ENCODE measurements at places on chromosomes 7 and 10.

DNA sequence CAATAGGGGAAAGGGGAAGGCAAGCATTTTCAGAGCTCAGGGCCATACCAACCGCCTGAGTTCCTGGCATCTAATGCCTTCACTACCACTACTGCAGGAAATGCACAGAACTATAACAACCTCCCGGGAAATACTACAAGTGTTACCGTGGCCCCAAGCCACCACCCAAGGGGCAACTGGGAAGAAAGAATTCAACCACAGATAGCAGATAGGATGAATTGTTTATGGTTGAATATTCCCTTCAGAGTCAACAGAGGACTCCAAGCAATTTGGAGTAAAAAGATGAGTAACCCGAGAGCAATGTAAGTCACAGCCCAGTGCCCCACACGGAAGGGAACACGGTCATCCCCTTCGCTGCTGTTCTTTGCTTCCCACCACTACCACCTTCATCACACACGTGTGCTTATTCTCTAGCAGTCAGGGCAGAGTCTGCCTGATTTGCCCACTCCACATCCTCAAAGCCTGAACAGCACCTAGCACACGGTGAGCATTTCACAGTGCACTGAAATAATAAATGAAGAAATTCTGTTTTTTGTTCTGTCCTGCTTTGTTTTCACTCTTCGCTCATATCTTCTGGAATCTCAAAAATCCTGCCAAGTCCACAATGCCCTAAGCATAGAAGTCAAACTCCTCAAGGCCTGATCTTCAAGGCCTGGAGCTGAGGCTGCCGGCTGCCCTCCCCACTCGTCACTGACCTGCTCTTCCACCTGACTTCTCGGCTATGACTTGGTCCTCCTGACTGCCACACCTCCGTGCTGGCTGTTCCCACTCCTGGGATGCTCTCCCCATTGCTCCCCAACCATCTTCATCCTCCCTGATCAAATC, 221.1 kb downstream of the KCNMA1 start:
- no peak for DNase-seq

- DNase-seq: peak; percentile 7
Observed at GRCh38 chr10:92244796-92245195, 46.1 kb downstream of the CPEB3 start.

GRCh38 chr10:113846036-113846435, 7.8 kb downstream of the DCLRE1A start:
- DNase-seq: no peak

DNA sequence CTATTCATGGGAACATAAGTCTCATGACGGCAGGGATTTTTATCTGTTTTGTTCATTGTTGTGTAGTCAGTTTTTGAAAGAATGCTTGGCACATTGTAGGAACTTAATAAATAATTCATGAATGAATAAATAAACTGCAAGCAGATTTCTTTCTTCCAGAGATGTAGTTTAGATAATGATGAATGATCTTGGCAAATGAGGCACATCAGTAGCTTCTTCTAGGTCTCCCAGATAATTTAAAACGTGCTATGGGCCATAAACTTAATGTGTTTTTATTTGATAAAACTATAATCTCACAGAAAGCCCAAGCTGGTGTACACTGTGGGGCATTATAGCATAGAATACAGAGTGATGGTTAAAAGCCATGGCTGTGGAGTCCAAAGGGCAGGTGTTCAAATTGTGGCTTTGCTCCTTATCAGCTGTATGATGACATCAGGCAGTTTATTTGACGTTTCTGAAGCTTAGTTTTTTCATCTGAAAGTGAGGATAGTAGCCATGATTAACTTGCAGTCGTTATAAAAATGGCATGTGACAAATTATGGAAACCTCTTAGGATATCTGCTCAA, 3.5 kb downstream of the MGAM start:
- no peak for DNase-seq

DNA sequence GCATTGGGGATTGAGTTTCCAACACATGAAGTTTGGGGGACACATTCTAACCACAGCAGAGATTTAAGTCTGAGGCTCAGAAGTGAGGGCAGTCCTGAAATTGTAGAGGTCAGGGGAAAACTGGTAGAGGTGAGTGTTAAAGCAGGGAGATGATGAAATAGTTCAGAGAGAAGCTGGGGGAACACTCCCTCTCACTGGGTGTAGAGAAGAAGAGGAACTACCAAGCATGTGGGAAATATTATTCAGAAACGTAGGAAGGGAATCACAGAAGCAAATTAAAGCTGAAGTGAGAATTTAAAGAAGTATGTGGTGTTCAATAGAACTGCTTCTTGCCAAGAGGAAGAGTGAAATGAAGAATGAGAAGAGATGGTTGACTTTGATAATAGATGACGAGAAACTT, 121.5 kb upstream of the FAM3C start:
- DNase-seq: no peak

- no peak for DNase-seq
Observed at GRCh38 chr10:53570221-53570620, 797.6 kb upstream of the MBL2 start.

DNA sequence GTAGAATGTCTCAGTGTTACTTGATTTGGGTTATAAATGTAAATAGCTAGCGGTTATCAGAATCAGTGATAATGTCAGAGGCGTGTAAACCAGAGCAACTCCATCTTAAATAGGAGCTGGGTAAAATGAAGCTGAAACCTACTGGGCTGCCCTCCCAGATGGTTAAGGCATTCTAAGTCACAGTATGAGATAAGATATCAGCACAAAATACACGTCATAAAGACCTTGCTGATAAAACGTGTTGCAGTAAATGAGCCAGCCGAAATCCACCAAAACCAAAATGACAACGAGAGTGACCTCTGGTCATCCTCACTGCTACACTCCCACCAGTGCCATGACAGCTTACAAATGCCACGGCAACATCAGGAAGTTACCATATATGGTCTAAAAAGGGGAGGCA, 172.3 kb downstream of the CHRM2 start:
- no peak for DNase-seq

- no peak for DNase-seq
Observed at GRCh38 chr10:59362959-59363381, 621 bp upstream of the FAM13C start.

GRCh38 chr7:151115121-151115835, 29.0 kb downstream of the AGAP3 start:
- DNase-seq: peak; percentile 43

DNA sequence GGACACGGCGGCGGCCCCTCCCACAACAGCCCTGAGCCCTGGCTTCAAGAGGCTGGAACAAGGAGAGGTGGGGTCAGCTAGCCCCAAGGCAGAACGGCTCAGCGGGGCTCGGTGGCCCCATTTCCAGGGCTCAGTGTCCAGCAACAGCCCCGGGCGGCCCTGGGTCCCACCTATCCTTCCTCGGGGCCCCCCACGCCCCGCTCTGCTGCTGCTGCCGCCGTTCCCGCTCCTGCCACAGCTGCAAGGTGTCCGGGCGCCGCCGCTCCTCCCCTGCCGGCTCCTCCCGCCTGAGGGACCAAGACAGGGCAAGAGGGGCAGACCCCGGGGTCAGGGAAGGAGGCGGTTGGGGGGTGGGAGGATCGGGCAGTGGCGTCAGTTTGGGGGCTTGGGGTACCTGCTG, 3.4 kb upstream of the SAP25 start:
- no peak for DNase-seq

GRCh38 chr10:49092477-49092876, 22.8 kb downstream of the VSTM4 start:
- no peak for DNase-seq

DNA sequence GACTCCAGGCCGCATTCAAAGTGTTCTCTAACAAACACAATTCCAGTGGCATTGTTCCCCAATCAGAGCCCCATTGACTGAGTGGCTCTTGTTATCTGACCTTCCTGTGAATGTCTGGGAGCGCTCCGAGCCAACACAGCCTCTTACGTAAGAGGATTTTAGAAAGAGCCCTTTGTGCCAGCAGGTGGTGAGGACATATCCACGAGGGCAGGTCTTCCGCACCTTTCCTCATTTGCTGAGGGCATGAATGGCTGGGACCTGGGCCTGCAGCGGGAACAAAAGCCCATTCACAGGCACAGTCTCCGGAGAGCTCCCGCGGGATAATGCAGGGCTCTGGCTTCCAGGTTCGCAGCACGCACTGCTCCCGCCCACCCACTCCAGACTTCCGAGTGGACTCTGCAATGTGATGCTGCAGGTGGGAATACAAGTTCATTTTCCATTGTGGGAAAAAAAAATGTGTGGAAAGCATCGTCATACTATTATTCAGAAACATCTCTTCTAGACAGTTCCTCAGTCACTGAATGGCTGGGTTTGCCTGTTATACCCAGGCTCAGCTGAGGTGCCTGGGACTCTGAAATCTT, 295.0 kb upstream of the IGFBP3 start:
- DNase-seq: no peak

- peak; percentile 85 for DNase-seq
Observed at GRCh38 chr7:73715648-73716317, 3.7 kb downstream of the STX1A start.

GRCh38 chr10:133213641-133214467, 16.2 kb upstream of the UTF1 start:
- DNase-seq: no peak

- DNase-seq: no peak
Observed at GRCh38 chr7:22632674-22633073, 94.3 kb upstream of the IL6 start.

Data from activated CD4-positive, alpha-beta T cell treated with anti-CD3 and anti-CD28 coated beads, Interleukin-10, Interleukin-2, amounts not matched to agents 100 ng/mL and 50 ng/mL, durations not matched to agents 16 hours and 8 hours (primary cell).